Fibroblast of villous mesenchyme (primary cell): ENCODE measurements at places on chromosomes 4 and X. TPM values are rescaled to one million over a fixed set of nuclear protein-coding genes. Genes with fewer than 3 reads are reported as not detected.
A peak's percentile ranks its signal among the peaks of the same experiment; 100 is the strongest.

Gene SCARB2
- 144 and 181 TPM in 2 replicates for total RNA-seq

- DNase-seq = peak; percentile 19
These were observed 568 bp downstream of the FHDC1 start for GRCh38 chr4:152936446-152937335.

- DNase-seq = no peak
These were observed 5.0 kb downstream of the ADH7 start for GRCh38 chr4:99430106-99430505.

- DNase-seq = peak; percentile 75
These were observed 4.9 kb upstream of the WDFY3 start for GRCh38 chr4:84971319-84971932.

DNA sequence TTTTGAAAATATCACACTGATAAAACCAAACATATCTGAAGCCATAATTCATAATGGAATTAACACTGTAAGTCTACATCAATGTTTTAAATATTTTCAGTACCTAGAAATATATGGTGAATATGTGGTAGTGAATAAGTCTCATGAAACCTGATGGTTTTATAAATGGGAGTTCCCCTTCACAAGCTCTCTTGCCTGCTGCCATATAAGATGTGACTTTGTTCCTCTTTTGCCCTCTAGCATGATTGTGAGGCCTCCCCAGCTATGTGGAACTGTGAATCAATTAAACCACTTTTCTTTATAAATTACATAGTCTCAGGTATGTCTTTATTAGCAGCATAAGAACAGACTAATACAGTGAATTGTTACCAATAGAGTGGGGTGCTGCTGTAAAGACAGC, 536.8 kb upstream of the GALNT7 start:
- DNase-seq = no peak

GRCh38 chrX:136203951-136204350, 47.2 kb downstream of the MAP7D3 start:
- DNase-seq = no peak

- peak; percentile 71 for DNase-seq
These were observed 100.8 kb upstream of the SORBS2 start for GRCh38 chr4:185912779-185913178.

DNA sequence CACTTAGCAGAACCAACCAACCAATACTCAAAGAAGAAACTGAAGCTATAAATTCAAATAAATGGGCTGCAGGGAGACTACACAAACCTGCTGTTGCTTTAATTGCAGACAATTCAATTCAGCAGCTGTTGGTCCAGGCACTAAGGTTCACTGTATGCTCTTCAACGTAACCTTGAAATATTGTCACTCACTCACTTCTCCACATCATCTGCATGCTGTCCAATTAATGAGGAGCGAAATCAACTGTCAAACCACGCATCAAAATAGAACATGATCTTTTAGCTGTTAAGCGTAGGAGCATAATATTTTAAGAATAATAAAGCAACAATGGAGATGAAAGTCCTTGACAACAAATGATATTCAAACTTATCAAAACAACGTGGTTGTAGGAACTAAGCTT, 17.0 kb downstream of the ENOX2 start:
- DNase-seq = no peak

DNA sequence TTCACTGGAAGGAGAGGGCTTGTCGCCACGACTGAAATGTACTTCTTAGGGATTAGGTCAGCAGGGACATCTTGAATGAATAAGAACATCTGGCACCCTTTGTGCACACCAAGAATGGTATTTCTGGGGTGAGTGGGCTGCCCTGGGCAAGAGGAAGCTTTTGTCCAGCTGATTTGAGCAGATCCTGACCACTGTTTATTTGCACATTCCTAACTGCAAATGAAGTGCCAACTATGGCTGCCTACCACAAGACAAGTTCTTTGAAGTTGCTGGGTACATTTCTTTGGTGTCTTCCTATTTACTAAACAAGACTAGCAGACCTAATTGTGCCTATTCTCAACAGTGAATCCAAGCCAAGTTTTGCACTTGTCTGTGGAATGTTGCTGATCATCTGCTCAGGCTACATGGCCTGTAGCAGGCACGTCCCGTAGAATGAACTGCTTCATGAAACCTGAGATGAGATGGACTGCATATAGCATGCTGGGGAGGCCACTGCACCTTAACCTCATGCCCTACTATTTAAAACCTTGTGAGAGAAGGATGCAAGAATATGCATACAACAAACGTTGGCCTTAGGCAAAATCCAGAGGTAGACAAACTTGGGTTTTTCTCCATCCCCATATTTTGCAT, 45.0 kb downstream of the PIR start:
- DNase-seq = no peak

DNA sequence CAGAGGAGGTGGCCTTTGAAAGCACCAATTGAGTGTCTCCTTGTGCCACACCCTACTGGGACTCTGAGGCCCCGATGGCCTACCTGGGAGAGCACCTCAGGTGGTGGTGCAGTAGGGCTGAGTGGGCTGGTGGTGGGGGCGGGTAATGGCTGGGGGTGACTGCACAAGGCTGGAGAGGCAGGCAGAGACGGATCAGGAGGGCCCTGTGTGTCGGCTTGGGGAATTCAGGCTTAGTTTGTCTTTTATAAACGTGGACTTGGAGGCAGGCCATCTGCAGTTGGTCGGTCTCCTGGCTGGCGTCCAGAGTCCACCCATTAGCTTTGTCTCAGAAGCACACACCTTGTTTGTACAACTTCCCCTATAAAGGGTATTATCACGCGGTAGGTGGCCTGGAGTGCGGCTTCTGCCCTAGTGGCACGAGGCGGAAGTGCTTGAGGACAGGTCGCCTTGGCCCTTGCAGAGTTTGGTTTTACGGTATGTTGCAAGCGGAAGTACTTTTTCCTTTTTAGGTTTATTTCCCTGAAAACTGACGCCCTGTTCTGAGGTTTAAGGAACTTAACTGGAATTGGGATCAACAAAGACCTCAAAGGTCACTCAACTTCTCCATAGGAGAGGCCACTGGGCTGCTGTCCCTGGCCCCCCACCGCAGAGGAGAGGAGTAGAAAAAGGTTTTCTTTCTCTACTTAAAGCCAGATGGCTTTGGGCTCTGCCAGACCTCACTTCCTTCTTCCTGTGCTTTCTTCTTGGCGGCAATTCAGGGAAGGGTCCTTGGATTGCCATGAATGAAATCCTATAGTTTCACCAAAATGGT, 8.0 kb downstream of the TBC1D14 start:
- peak; percentile 57 for DNase-seq

DNA sequence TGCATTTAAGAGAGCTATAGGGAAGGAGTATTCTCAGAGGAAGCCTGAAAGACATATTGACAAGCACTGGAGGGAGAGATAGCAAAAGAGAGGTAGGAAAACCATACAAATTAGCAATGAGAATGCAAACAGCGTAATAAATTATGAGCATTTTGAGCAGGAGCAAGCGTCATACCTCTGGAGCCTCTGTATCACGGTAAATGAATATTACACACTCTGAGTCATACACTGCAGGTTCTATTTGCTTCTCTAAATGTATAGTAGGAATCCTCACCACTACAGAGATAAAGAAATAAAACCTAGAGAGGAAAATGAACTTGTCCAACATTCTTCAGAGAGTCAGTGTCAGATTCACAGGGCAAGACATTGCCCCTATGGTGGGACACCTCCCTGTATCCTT, 46.4 kb upstream of the GABRE start:
- no peak for DNase-seq

DNA sequence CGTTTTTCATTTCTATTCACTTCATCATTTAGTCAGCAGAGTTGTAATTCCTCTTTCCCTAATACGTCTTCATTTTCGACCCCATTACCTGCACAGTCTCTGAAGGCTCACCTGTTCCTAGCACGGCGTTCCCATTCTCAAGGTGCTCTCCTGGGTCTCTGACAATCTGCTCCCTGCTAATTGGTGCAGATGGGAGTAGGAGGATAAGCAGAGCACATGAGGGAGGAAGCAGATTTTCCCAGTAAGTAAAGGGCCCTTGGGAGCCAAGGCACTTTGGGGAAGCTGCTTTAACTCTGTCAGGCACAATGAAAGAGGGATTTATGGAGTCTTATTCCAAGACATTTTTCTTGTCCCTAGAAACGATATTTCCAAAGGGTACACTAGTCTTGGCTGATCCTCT, 466.4 kb downstream of the STIM2 start:
- no peak for DNase-seq

- no peak for DNase-seq
These were observed 42.3 kb downstream of the DCTD start for GRCh38 chr4:182874797-182875345.

DNA sequence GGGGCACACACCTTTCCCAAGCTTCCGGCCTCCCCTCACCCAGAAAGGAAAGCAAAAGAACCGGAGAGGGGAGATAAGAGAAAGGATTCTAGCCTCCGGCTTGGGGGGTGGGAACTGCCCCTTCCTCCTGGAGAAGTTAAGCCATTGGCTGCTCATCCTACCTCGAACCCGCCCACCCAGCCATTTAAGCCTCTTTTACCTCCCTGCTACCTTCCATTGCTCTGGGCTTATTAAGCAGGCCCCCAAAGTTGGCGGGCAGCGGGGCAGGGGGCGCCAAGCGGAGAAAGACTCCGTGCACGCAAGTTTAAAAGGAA, 2.3 kb downstream of the MAML3 start:
- peak; percentile 84 for DNase-seq

DNA sequence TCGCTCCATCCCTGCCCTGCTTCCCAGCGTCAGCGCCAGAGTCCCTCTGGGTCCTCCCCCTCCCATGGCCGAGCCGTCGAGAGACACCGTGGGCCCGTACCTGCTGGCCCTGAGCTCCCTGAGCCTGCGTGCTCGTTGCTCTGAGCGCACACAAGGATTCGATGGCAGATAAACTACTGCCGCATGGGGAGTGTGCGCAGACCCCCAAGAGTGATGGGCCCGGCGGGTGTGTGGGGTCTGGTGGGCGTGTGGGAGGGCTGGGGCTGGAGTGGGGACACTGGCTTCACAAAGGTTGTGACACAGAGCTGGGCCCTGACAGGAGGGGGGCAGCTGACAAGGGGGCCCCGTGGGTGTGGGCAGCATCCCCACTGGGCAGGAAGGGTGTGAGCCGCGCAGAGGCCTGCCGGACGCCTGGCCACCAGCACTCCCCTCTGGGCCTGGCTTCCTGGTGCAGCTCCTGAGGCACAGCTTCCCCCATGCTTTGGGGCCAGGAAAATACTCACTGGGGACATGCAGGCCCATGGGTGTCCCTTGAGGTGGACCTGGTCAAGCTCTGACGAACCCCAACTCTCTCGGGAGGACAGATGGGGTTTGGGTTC, 4.8 kb upstream of the RGS12 start:
- DNase-seq = no peak

DNA sequence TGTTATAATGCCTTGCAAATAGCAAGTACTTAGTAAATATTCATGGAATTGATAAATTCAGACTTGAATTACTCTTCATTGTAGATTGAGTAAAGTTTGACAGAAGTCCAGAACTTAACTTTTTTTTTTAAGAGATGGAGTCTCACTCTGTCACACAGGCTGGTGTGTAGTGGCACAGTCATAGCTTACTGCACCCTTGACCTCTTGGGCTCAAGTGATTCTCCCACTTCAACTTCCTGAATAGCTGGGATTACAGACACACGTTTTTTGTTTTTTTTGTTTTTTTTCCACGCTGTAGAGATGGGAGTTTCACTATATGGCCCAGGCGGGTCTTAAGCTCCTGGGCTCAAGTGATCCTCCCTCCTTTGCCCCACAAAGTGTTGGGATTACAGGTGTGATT, 32.1 kb downstream of the UBE2K start:
- peak; percentile 13 for DNase-seq

GRCh38 chrX:71052721-71053120, 15.4 kb downstream of the SNX12 start:
- DNase-seq = no peak
